ENCODE measurements at places on chromosomes 5 and 9.
A peak's percentile ranks its signal among the peaks of the same experiment; 100 is the strongest.

DNA sequence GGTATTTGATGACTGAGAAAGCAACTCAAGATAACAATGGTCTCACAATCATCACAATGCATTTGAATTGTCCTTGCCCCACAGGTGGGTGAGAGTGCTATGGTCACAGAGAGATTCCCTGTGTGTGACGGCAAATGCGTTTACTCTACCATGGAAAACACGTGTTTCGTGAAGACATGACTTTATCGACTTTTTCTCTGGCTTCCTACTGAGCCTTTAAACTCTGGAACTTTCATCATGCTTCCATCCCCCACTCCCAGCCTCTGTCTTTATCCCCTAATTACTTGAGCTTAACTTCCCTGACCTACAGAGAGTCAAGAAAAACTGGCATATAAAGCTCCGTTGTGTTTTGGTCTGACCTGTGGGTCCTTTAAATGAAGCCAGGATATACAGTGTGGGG, 414.1 kb upstream of the CLINT1 start:
- peak; percentile 39 for DNase-seq

- DNase-seq: no peak
Measured at GRCh38 chr5:118883362-118883761, 105.0 kb downstream of the DTWD2 start.

DNA sequence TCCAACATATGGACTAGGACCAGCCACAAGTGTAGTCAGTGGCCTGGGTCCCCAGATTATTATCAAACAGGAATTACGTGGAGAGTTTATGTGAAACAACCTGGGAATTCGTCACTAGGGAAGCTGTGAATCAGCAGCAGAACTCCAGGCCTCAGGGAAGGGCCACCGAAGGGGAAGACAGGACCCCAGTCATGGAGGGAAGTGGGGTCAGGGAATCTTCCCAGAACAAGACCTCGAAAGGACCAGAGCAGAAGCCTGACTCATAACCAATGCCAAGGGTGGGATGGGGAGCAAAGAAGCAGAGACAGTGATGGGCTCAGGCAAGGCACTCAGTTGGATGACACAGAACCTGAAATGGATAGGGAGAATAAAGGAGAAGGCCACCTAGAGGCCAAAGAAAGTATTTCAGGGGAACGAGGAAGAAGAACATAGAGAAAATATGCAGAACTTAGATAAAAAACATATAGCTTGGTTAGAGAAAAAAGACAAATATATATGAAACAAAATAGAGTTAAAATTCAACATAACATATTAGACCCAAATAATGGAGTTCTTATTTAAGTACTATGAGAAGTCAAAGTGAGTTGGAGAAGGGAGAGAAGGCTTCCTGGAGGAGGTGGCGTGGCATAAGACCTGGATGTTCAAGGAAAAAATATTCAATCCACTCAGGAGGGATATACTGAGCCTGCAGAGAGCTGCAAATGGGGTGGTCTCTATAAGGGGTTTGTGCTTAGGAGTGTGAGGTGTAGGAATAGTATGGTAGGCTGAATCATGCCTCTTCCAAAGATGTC, 66.7 kb upstream of the CAST start:
- DNase-seq: peak; percentile 58

DNA sequence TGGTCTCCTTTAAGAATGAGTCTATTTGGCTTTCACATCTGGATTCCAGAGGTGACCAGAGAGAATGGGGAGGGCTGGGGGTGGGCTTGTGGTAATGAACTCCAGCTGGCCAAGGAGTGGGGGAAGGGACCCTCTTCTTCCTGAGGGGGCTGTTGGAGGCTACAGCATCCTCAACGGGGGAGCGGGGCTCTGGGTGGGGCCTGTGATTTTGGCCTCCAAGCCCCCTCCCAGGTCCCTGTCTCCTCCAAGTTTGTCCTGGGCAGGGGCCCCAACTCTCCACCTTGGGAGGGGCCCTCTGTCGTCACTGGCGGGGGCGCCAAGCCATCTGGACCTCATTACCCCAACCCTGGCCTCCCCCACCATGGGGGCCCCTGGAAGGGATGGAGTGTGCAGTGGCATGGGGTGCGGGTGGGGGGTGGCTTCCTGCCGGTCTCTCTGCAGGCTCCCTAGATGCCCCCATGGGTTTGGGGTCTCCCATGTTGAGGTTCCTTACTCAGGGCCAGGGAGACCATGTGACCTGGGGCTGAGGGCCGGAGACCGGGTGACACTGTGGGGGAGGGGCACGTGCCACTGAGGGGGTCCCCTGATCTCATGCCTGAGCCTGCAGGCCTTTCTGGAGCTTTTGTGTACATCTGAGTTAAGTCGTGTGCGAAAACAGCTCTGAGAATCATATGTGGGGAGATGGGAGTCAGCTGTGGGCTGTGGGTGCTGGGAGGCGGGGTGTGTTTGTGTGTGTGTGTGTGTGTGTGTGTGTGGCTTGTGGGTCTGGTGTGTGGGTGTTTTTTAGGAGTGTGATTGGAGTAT, 32.4 kb downstream of the GOLGA2 start:
- no peak for DNase-seq

- DNase-seq: no peak
Measured at GRCh38 chr9:98846879-98847278, 39.4 kb downstream of the GALNT12 start.

DNA sequence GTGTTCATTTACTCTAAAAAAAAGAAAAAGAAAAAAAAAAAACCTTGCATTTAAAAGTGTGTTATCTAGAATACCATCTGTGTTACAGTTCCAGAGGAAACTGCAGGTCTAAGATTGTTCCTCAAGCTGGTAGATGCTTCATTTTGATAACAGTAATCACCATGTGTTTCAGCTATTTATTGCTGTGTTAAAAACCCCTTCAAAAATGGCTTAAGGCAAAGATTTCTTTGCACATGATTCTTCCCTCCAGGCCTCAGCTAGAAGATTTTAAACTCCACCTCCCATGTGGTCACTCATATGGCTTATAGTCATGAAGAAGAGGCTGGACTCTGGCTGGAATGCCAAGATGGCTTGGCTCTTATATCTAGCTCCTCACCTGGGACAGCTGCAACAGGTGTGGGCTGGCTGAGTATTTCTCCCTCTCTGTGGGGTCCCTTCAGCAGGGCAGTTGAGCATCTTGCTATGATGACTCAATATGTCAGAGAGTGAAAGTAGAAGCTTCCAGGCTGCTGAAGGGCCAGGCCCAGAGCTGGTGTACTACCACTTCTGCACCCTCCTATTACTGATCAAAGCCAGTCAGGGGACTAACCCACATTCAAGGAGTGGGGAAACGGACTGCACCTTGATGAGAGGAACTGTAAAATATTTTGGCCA, 920.4 kb upstream of the DMAC1 start:
- DNase-seq: no peak

DNA sequence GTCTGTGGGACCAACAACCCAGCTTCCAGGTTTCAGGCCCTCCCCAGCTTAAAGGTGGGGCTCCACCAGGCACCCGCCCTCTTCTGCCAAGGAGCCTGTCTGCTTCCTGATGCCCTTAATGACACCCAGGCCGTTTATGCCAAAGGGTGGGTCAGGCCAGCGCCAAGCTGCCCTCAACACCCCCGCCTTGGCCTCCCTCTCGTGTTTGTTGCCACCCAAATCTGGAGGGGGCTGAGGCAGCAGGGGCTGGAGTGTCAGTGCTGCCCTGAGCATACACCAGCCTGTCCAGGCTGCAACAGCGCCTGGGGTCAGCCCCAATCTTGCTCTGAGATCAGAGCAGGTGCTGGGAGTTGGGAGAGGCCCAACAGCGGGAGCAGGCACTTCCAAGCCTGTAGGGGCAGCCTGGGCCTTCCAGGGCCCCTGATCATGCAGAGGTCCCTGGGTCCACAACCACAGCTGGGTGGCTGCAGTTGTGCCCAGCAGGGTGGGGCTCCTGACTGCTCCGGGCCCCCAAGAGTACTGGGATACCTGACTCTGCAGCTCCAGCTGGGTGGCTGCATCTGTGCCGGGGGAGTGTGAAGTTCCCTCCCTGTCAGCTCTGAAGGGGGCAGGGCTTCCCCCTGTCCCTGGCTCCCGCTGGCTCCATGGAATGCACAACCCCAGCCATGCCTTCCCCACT, 34.5 kb upstream of the TYRP1 start:
- no peak for DNase-seq

DNA sequence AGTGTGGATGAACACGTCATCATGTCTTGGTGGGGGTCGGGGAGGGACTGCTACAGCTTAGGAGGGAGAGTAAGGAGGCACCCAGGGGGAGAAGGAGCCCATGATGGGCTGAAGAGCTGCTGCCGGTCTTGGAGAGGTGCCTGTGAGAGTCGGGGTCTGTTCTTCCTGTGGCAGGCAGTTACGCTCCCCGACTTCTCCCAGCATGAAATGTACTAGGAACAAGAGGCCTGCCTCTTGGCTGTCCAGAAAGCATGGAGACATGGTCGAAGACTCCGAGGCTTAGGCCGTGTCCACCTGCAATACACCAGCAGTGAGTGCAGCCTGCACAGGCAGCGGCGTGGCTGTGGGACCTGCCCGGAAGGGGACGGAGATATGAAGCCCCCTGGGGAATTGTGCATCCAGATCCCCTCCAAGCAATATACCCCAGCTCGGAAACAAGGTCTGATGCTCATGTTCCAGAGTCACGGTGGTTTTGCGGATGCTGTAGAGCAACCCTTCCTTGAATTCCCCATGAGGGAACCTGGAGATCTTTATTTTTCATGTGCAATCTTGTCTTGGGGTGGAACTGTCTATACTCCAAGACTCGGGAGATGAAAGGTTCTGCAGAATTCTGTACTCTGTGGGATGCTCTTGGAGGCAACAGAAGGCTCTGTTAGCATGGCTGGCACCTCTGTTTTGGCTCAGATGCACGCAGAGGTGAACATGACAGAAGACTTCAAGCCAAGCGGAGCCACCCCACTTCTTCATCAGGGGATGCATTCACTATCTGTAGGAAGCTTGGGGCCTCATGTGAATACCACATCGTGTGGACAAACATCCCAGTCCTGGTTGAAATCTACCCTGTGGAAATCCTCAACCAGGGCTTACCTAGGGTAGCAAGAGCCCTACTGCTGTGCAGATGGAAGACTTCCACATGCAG, 374.9 kb upstream of the IRX4 start:
- no peak for DNase-seq

- DNase-seq: no peak
Measured at GRCh38 chr9:98897745-98898144, 46.0 kb upstream of the COL15A1 start.

- DNase-seq: no peak
Measured at GRCh38 chr9:38359297-38359653, 33.2 kb upstream of the ALDH1B1 start.

GRCh38 chr5:96347502-96348292, 85.4 kb downstream of the PCSK1 start:
- no peak for DNase-seq

DNA sequence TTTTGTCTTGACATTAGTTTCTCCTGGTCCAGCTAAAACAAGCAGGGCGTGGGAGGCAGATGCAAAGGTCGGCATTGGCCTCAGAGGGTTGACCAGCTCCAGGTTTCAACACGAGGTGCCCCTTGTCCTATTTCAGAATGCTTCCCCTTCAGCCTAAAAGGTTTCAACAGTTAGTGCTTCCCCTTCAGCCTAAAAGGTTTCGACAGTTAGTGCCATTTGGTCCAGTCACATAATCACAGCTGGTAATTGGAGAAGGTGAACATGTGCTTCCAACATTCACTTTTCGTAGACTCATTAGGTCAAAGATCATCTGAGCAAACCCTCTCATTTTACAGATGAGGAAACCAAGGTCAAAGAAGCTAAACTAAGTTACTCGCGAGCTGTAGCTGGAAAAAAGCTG, 270.3 kb upstream of the MAP3K1 start:
- no peak for DNase-seq

GRCh38 chr9:123715258-123715657, 214.7 kb downstream of the DENND1A start:
- DNase-seq: no peak

DNA sequence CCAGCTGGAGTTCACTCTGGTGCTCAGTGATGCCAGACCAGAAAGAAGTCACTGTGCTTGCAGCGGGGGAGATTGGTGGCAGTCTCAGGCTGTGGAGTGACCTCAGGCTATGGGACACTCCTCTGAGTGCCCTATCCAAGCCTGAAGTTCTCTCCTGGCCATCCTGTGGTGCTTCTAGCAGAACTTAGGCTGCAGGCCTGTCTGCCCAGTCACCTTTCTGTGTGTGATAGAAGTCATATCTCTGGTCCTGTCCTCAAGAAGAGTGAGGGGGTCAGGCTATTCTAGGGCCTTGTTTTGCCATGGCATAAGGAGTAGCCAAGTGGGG, 9.3 kb downstream of the PDLIM4 start:
- no peak for DNase-seq

GRCh38 chr5:90613918-90614504, 55.4 kb downstream of the ADGRV1 start:
- no peak for DNase-seq

DNA sequence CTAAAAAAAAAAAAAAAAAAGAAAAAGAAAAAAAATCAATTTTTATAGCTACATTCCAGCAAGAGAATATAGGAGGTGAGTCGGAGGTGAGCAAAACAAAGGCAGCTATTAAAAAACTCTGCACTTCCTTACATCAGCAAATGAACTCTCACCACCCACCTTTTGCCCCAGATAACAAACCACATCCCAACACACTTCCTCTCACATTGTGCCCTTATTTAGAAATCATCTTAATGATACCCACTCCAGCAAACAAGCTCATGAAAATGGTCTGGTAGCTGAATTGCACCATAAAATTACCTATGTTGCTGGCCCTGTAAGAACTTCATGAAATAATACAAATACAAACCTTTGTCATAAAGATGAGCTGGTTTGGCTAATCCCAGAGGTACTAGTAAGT, 82.9 kb downstream of the CEMIP2 start:
- no peak for DNase-seq

- DNase-seq: no peak
Measured at GRCh38 chr5:31084871-31085270, 108.6 kb upstream of the CDH6 start.

- peak; percentile 36 for DNase-seq
Measured at GRCh38 chr5:117072439-117072838, 497.8 kb upstream of the SEMA6A start.

- DNase-seq: no peak
Measured at GRCh38 chr9:110999379-110999778, 38.9 kb downstream of the LPAR1 start.

- DNase-seq: no peak
Measured at GRCh38 chr5:93454896-93455295, 126.1 kb downstream of the NR2F1-AS1 start.

- DNase-seq: no peak
Measured at GRCh38 chr9:115794921-115795475, 358.6 kb upstream of the PAPPA start.
